ENCODE measurements at places on chromosomes 7 and 10. TPM values are rescaled to one million over a fixed set of nuclear protein-coding genes. Genes with fewer than 3 reads are reported as not detected.

DNA sequence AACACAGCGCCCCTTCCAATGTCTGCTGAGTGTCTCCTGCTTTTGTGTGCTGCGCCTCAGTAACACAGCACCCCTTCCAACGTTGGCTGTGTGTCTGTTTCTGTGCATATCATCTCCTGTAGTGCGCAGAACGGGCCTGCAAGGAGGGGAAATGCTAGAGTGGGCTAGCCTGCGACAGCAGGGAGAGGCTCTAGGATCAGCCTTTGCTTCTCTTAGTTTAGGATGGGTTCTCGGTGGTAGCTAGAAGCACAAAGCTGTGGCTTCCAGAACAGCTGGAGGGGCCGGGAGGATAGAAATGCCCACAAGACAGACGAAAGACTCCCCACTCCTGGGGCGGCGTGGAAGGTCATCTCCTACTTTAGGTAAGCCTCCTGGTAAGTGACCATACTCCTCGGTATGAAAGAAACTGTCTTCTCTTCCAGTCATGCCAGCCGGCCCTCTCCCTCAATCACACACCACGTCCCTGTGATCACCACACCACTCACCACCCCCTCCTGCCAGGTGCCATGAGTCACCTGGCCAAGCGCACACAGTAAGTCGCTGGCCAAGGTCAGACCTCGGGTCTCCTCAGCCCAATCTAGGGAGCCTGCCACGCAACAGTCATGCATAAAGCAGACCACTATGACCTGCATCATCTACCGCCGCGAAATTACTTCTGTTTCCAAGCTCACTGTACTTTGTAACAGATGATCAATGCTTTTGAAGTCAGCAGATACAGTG lies 4.8 kb downstream of the PITRM1 start:
- no peak for DNase-seq

DNA sequence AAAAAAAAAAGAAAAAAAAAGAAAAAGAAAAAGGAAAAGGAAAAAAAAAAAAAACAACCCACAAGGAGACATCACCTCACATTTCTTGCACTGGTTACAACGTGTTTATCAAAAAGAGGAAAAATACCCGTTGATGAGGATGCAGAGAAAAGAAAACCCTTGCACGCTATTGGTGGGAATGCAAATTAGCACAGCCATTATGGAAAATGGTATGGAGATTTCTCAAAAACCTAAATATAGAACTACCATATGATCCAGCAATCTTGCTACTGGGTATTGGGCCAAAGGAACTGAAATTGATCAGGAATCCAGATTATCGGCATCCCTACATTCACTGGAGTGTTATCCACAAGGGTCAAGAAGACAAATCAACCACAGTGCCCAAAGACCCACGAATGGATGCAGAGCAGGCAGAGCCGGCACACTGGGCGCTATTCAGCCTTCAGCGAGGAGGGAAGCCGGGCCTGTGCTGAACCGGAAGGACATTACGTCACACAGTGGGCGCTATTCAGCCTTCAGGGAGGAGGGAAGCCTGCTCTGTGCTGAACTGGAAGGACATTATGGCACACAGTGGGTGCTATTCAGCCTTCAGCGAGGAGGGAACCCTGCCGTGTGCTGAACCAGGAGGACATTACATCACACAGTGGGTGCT lies 258.7 kb downstream of the ZMYND11 start:
- no peak for DNase-seq

Gene APBB1IP
- 1.6 TPM for total RNA-seq

Gene PTPRN2
- 2.5 TPM for total RNA-seq

All from epithelial cell of proximal tubule (primary cell).